ENCODE measurements at places on chromosomes 5 and 9.

DNA sequence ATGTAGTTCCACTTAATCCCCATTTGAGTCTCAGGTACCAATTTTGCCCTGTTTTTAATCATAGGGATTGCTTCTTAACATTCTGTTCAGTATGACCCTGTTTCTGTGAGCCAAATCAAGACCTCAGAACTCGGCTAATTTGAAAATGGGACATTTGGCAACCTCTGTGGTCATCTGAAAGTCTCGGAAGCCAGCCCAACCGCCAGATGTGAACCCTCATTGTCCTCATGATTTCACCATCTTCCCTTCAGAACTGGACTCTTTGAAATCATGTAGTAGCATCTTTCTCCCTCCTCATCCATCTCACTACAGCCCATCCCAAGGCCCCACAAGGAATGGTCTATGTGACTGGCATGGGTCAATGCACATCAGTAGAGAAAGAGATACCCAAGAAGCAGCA, 88.9 kb downstream of the S1PR3 start:
- no peak for DNase-seq

- peak; percentile 49 for DNase-seq
These were observed 35.9 kb upstream of the HSPA9 start for GRCh38 chr5:138610918-138611677.

DNA sequence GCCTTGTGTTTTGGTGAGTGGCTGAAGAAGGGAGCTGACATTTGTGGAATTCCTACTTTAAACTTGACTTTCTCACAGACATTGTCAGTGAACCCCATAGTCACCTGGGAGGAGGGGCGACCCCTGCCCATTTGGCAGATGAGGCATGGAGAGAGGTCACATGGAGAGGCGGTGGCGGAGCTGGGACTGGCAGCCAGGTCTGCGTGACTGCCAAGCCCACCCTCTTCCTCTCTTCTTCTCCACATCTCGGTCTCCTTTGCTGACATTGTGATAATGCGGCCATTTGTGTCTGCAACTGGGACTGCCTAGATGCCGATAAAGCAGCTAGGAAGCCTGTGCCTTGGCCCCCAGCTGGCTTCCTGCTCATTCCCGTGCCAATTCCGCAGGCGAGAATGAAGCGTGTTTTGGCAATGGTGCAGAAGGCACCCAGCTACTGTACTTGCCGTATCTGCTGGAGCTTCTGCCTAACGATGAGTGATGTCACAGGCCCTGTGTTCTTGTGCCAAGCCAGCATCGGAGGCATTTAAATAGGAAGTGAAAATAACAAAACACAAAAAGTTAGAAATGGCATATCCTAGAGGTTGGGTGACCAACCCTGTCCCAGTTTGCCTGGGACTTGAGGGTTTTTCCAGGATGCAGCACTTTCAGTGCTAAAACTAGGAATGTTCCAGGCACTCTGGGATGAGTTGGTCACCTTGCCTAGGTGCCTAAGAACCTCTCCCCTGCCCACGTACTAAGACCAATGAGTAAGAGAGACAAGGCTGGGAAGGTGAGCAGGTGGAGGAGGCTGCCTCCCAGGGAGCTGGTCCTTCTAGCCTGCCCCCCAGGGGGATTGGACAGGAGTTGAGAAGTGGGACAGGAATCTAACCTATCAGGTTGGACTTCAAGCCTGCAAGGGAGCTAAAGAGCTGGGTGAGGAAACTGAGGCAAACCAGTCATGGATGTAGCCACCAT, 23.6 kb downstream of the OLFML2A start:
- peak; percentile 79 for DNase-seq

- DNase-seq, result no peak
These were observed 123.5 kb downstream of the SLC24A2 start for GRCh38 chr9:19665146-19665863.

GRCh38 chr9:136975644-136976043, 1.7 kb upstream of the PTGDS start:
- DNase-seq, result no peak

GRCh38 chr9:115867326-115867725, 286.3 kb upstream of the PAPPA start:
- DNase-seq, result no peak

DNA sequence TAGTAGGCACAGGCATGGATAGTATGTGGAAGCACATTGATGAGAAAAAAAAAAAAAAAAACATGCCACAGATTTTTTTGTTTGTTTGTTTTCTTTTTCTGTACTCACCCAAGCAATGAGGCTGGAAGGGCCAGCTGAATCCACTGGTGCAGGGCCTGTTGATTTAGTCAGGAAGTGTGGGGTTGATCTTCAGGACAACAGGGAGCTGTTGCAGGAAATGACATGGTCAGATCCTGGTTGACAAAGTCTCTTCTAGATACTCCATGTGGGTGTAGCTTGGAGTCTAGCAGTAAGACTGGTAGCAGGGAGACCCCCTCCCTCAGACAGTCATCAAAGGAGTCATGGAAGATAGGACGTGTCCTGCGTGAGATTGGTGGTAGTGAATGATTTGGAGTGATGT, 191.8 kb downstream of the PAPPA start:
- DNase-seq, result no peak

- peak; percentile 97 for DNase-seq
These were observed at the start of the genes C5orf22 and DROSHA for GRCh38 chr5:31531888-31532547. TSS of gene C5orf22 (plus strand) at chr5:31532301. CDS start at chr5:31532393, 92 bp downstream. TSS of gene DROSHA (minus strand) at chr5:31532093. CDS start at chr5:31529059, 3,034 bp downstream.

GRCh38 chr9:117723986-117724625, 19.9 kb downstream of the TLR4 start:
- peak; percentile 62 for DNase-seq

GRCh38 chr5:52443187-52443586, 344.5 kb upstream of the ITGA1 start:
- DNase-seq, result no peak

GRCh38 chr5:159915904-159916840, at the start of gene ADRA1B:
TSS of gene ADRA1B (plus strand) at chr5:159916482. CDS start at chr5:159916906, 424 bp downstream.
- DNase-seq, result peak; percentile 83

DNA sequence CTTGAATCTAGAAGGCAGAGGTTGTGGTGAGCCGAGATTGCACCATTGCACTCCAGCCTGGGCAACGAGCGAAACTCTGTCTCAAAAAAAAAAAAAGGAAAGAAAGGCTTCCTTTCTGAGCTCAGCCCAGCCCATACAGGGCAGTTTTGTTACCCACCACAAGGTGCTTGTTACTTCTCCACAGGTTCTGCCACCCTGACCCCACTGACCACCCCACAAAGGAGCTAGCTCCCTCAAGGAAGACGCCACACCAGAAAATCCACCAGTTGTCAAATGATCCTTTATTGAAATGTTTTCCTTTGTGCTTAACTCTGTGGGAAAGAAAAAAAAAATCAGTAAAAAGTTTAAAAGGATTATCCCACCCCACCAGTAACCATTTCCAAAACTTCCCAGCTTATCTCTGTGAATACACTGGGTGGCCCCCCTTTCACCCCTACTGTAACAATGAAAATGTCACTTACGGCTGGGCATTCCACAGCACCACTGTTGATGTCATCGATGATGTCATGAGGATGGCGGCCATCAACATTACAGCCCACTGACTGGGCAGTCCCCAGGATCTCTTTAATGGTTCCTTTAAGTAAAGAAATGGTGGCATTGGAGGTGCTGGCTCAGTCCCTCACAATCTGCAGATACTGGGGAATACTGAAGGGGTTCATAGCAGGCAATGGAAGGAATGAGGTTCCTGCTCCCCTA, 3.6 kb downstream of the RPL12 start:
- no peak for DNase-seq

GRCh38 chr5:149151717-149152116, 10.4 kb downstream of the ABLIM3 start:
- peak; percentile 28 for DNase-seq

GRCh38 chr5:176901260-176902101, 2.3 kb upstream of the HK3 start:
- DNase-seq, result peak; percentile 74

- no peak for DNase-seq
These were observed 7.2 kb downstream of the EGFL7 start for GRCh38 chr9:136669791-136670464.

GRCh38 chr5:150575745-150576448, 64.6 kb upstream of the SYNPO start:
- DNase-seq, result no peak

GRCh38 chr5:158502686-158503085, 597.0 kb downstream of the EBF1 start:
- peak; percentile 91 for DNase-seq

- DNase-seq, result no peak
These were observed 166.0 kb downstream of the RFX3 start for GRCh38 chr9:3359778-3360177.

DNA sequence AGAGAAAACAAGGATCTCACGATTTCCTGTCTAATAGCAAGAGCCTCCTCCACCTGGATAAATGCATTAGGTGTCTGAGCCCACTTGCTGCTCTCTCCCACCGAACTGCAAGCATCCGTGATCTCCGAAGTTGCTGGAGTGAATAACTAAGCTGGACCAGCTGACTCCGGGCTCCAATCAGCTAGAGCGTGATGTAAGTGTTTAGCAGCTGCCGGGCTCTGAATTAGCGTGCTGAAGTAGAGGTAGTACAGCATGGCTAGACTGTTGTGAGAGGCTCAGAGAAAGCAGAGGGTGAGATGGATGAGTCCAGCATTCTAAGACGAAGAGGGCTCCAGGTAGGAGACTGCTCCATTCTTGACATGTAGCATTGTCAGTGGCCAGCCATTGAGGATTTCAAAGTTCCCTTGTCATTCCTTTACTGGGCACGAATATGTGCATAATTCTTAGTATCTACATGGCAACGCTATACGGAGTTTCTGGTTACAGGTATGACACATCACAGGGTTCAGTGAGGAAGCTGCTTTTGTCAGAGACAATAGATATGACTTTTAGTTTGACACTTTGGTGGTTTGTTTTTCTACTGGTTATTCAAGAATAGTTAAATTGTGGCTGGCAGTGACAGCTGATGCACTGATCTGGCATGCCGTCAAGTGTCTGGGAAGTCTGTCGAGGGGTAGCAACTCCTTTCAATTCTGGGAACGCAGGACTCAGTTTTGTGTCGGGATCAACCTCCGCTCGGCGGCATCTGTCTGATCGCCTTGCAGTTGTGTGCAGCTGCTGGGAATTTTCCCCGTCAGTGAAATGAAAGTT, 232.6 kb downstream of the MAST4 start:
- DNase-seq, result peak; percentile 56

- DNase-seq, result no peak
These were observed 103.2 kb downstream of the NR2F1-AS1 start for GRCh38 chr5:93477816-93478215.

GRCh38 chr9:77712533-77713130, 64.5 kb upstream of the GNA14 start:
- DNase-seq, result no peak

- no peak for DNase-seq
These were observed 191.7 kb downstream of the FSTL4 start for GRCh38 chr5:133420440-133421301.

GRCh38 chr9:20512636-20513035, 109.7 kb downstream of the MLLT3 start:
- no peak for DNase-seq
